H54 (cell line): ENCODE measurements at places on chromosomes 4 and X.

- DNase-seq = no peak
These were observed 647.0 kb downstream of the IQCM start for GRCh38 chr4:149168645-149169044.

GRCh38 chr4:77193511-77194102 lies 36.6 kb downstream of the CCNG2 start:
- DNase-seq = no peak

GRCh38 chr4:11480683-11481082 lies 52.0 kb upstream of the HS3ST1 start:
- DNase-seq = no peak

DNA sequence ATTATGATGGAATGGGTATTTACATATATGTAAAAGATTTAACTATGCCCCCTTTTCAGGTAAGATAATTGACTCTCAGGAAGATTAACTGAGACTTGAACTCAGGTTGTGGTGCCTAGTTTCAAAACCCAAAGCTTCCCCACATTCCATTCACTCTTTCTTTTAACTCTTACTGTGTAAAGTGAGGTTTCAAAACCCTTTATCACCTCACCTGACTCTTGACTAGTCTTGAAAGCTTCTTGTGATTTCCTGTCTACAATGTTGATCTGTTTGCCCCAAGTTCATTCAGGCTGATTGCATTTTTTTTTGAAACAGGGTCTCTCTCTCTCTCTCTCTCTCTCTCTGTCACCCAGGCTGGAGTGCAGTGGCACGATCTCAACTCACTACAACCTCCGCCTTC lies 40.5 kb upstream of the RAPGEF2 start:
- no peak for DNase-seq

- DNase-seq = peak; percentile 53
These were observed 531 bp downstream of the DGKQ start for GRCh38 chr4:972651-973424.

DNA sequence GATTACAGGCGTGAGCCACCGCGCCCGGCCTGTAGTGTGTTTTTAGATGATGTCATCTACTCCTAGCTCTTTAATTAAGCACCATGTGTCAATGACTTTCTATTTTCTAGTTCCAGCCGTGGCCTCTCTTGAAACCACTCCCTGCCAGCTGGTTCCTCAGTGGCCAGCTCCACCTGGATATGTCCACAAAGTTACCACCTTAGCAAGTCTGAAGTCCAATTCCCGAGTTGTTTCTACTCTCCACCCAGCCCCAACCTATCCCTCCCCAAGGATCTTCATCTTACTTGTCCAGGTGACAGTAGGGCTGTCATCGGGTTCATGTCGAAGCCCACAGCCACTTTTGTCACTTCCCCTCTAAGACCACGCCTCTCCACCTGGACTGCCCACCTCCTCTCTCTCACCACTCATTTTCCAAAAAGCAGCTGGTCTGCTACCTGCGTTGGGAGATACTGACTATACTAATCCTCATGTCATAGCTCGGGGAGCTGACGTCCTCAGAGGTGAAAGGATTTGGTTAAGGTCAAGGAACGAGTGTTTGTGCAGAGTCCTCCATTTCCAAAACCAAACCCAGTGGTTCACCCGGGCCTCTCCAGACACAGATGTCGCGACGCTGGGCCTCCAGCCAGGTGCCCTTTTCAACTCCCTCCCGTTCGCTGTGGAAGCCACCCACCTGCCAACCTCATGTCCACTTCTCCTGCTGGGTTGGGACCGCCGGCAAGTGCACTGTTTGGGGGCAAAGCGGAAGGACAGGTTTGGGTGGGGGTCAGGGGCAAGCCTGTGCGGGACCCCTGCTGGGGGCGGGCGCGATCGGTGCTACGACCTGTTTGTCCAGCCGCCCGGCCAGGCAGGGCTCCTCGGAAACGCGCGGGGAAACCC lies 704 bp downstream of the FAM3A start:
- DNase-seq = no peak

DNA sequence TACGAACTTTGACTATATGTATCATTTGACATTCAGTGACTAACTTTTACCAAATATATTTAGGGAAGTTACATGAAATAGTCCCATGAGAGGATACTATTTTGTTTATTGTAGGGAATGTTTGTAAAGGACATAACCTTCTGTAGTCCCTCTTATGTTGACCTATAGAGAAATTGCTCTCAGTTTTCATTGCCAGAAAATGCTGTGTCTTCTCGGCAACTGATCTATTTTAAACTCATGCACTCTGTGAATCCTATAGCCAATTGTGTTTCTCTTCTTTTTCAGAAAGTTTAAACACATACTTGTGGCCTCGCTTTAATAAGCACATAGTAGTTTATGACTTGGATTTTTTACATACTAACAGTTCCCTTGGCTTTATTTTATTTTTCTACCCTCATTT lies 38.2 kb downstream of the DMP1 start:
- no peak for DNase-seq

- no peak for DNase-seq
These were observed 70.1 kb downstream of the USP46 start for GRCh38 chr4:52588771-52589591.

DNA sequence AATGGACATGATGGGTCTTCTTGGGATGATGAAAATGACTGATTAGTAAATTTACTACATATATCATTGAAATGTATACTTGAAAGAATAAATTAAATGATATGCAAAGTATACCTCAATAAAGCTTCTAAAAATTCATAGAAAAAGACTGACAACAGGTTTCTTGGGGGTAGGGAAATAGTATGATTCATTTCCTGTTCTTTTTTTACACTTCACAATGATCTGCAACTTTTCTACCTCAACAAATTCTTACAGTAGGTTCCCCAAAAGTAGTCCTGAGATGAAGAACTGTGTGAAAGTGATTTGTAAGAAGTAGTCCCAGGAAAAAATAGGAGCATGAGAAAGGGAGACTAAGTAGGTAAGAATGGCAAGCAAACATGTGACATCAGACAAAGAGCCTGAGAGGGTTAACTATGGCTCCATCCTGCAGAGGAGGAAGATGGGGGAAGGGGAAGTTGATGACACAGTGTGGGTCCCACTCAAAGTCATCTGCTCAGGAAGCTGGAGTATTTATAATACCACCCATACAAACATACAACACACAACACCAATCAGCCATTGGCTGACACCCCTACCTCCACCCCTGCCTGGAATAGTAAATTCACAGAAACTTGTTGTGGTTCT lies 73.9 kb downstream of the ARHGAP6 start:
- DNase-seq = no peak

DNA sequence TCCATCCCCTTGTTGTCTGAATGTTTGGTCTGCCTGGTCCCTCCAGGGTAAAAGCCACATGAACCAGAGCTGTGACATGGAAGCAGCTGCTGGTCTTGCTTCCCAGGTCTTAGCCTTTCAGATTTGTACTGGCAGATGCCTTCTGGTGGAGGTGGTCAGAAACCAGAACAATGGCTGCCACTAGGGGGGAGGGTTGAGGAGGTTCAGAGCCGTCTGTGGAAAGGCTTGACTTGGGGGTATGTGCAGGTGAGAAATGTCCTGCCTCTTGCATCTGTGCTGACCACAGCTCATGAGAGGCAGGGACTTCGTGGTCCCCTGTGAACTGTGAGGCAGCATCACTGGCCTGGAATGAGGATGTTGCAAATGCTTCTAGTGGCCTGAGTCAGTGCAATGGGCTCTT lies 144.2 kb upstream of the WDR1 start:
- no peak for DNase-seq

- DNase-seq = no peak
These were observed 614.0 kb upstream of the BOD1L1 start for GRCh38 chr4:14241574-14241973.

GRCh38 chrX:32397562-32398216 lies 813.7 kb downstream of the DMD start:
- no peak for DNase-seq

DNA sequence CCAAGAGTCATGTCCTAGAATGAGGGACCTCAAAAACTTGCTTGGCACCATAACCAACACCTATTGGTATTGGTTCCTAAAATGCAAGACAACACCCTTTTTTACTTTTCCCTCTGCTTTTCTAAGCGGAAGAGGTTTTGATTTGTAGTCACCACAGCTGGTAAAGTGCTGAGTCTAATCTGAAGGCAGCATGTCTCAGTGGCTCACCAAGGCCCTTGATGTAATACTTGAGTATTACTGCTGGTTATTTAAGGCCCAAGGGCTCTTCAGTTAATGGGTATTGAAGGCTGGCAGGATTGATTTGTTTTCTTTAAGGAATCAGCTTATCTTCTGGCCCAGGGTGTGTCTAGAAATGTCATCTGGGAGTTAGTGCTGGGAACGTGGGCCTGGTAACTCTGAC lies 735.1 kb downstream of the GLUD2 start:
- DNase-seq = no peak

DNA sequence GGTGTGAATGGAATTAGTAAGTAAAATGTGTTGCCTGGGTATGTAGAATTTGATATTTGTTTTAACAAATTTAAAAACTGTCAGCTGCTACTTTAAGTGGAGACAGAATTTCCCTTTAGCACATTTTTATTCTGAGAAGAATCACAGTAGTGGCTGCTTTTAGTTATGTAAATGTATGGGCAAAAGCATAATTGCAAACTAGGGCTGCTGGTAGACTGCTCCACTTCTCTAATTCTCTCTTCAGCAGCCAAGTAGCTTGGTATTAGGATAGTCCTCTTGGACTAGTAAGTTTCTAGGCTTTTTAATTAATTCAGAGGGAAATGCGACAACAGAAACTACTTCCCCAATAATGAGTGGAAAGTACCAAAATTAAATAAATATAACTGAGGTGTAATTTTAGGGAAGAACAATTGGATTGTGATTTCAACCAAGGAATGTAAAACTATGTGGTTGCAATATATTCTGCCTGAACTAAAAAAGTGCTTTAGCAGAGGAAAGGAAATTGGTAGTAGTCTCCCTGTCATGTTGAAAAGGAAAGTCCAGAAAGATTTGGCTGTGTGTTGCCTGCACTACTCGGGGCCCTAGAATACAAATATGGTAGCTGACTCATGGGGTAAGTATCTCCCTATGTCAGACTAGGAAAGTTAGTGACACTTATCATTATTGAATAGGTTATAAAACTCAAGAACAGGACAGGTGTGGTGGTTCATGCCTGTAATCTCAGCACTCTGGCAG lies 9.2 kb upstream of the EIF4E start:
- DNase-seq = no peak

DNA sequence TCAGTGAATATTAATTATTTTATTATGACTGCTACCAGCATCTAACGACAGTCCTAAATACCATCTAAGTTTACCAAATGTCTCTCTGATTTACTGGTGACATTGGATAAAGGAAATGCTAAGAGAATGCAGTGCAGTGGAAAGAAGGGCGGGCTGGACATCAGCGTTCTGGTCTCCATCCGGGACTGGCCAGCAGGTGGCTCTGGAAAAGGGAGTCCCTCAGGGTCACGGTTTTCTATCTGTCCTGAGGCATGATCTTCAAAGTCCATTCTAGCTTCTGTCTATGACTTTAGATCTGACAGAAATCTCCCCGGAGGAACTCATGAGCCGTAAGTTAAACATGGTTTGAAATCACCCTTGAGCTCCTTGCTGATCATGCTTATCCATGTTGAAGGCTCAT lies 3.3 kb downstream of the TRIM2 start:
- no peak for DNase-seq

- DNase-seq = no peak
These were observed 66.0 kb upstream of the FAT1 start for GRCh38 chr4:186789651-186790050.

- DNase-seq = no peak
These were observed 520 bp upstream of the SRP72 start for GRCh38 chr4:56466910-56467283.

- no peak for DNase-seq
These were observed 257.7 kb downstream of the RAPGEF2 start for GRCh38 chr4:159360549-159360948.

DNA sequence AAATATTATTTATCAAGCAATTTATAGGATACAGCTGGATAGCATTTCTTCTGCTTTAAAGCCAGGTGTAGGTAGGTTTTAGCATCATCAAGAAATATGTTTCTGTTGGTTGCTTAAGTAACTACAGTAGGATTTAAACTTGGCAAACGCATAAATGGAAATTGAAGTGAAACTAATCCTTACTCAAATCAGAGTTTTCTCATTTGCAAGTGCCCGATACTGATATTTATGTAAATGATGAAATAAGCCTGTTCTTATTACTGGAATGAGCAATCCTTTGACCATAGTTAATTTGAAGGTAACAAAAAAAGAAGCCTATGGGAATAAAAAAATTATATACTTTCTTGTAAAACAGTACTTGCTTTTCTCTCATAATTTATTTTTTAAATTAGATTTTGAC lies 23.2 kb upstream of the PIGA start:
- no peak for DNase-seq

- no peak for DNase-seq
These were observed 146.2 kb downstream of the TEX11 start for GRCh38 chrX:70762285-70762684.

GRCh38 chr4:101200561-101200960 lies 146.8 kb downstream of the PPP3CA start:
- DNase-seq = no peak

GRCh38 chrX:113920661-113921060 lies 663.2 kb upstream of the HTR2C start:
- DNase-seq = no peak

DNA sequence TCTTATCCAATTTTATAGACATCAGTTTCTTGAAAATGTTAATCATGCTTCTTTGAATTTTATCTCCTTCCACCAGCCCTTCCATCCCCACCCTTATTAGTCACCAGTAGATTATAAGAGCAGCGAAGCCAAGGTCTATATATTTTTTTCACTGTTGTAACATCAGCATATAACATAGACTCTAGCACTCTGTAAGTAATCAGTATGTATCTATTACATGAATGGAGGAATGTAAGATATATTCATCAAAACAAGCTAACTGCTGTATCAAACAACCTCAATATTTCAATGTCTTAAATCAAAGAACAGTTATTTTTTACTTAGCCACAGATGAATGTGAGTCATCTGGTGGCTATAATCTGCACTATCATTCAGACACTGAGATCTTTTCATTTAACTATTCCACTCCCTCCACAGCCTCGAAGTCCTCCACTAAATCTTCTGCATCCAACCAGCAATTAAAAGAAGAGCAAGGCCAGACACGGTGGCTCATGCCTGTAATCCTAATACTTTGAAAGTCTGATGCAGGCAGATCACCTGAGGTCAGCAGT lies 178.9 kb downstream of the CENPC start:
- DNase-seq = no peak

- DNase-seq = no peak
These were observed 223.5 kb upstream of the IGFBP7 start for GRCh38 chr4:57333684-57334083.

DNA sequence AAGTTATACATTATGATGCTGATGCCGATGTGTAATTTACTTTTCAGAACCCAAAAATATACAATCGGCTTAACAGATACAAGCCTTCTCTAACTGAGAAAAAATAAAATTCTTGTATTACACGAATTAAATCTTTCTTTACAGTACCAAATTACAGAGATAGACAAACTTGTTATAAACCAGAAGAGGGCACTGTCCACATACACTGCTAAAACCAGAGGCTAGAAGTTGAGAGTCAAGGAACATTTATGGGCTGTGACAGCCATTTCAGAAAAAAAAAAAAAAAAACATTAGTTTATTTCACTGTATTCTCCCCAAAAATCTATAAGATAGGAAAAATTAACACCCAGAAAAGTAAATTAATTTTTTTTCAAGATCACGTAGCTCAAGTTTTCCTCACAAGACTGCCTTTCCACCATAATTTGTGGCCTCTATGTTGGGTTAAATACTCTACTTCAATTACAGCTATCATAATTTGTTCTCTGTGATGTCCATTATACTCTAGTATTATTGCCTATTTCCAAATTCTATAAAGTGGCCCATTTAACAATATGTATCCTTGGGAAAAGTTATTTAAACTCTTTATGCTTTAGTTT lies 12.0 kb downstream of the EREG start:
- DNase-seq = peak; percentile 4
